Fibroblast of the conjunctiva (primary cell): ENCODE measurements at places on chromosomes 1 and 21.

GRCh38 chr21:45478115-45478801 is 64.0 kb downstream of the SLC19A1 start:
- peak; percentile 36 for DNase-seq

DNA sequence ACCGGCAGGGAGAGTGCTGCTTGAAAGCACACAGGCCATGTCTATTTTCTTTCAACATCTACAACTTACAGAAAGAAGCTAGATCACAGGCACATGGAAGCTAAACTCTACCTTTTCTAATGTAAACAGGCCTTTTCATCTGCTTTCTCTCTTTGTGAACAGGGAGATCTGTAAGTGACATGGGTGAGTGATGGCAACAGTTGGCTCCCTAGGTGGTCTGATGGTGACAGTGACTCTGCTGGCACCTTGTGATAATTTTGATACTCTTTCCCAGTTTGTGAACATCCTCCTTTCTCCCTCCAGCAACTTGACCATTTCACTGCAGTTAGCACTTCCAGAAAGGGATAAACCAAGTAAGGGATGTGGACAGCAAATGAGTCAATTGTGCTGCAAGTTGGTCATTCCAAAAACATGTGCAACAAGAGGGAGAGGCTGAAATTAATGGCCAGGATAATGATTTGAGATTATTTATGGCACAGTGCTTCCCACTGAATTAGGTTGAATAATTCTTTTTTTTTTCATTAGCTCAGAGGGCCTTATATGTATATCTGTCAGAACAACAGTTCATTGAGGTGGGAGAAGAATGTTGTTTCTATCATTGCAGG is 89.5 kb downstream of the XCL2 start:
- no peak for DNase-seq

- peak; percentile 45 for DNase-seq
These were observed 38.1 kb downstream of the TNFRSF9 start for GRCh38 chr1:7902478-7903085.

DNA sequence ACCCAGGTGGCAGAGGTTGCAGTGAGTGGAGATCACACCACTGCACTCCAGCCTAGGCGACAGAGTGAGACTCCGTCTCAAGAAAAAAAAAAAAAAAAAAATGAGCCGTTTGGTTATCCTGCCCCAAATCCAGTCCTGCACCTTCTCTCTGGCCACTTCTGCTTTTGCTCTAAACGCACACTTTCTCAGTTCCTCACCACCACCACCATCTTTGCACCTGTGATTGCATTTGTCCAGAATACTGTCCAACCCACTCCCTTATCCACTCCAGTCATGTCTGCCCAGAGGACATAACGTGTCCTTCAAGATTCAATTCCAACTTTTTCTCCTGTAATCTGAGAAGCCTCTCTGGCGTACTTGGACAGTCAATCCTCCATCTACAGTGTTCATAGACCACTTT is 2.2 kb upstream of the NEK2 start:
- no peak for DNase-seq

DNA sequence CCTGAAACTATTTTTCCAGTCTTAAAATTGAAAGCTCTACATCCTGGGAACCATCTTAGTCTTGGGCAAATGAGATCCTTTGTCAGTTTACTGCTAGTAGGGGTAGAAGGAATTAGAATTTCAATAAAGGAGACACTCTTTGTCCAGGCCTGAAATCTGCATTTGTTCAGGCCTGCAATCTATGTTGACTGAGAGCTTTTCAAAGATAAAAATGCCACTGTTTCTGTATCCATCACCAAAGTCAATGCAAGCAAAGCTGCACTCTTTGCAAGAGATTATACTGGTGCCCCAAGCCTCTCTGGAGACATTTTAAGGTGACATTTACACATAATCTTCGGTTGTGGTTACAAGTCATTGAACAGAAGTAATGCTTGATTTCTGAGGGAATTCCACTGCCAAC is 135.7 kb downstream of the CTH start:
- DNase-seq, result no peak

DNA sequence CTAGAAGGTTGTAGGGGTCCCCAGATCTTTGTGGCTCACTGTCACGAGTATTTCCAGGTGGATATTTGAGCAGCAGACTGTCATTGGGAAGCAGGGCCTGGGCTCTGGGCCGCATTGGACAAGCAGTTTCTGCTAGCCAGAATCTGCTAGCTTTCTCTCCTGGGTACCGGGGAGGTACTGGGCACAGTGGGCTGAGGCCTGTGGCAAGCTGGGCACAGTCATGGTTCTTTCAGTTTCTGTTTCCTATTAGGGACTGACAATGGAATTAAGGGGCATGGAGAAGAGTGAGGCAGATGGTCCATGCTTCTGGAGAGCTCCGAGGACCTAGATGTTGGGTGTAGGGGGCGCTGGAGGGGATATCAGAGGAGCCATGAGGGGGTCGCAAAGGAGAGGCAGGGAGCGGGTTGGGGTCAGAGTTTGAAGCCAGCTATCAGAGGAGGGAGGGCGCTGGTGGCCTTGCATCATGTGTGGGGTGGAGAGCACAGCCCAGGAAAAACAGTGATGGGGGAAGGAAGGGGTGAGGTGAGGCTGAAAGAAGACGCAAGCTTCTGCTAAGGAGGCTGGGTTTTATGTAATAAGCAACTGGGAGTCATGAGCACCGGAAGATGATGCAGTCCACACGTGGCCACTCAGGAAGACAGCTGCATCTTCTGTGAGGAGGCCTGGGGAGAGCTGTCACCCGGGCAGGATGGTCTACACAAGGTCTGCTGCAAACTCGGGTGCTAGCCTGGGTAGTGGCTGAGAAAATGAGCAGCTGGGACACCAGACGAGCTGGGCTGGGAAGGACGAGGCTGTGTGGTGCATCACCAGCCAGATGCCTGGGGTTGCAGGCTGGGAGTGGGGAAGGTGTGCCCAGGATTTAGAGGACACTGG is 72.7 kb downstream of the IER5 start:
- DNase-seq, result no peak

- DNase-seq, result peak; percentile 27
These were observed 1.1 kb downstream of the IL24 start for GRCh38 chr1:206898089-206898914.

DNA sequence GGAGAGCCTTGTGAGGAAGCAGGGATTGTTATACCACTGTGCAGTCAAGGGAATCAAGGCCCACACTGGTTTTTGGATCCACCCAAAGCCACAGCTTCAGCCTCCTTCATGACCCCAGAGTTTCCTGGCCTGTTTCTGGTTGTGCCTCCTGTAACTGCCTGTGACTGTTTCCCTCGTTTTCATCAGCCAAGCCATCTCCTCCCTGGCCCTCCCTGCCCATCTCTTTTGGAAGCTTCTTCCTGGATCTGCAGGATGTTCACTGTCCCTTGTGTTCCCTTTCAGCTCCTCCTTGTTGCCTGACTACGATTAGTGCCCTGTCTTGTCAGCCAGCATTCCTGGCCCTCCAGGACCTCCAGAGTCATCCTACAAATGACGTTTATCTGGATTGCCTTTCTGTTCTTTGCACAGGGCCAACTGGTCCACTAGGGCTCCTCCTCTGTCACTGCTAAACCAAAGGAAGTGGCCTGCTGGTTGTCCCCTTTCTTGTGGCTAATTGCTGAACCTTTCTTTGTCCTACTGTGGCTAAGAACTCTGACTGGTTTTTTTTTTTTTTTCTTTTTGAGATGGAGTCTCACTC is 17.9 kb downstream of the SFT2D2 start:
- no peak for DNase-seq

DNA sequence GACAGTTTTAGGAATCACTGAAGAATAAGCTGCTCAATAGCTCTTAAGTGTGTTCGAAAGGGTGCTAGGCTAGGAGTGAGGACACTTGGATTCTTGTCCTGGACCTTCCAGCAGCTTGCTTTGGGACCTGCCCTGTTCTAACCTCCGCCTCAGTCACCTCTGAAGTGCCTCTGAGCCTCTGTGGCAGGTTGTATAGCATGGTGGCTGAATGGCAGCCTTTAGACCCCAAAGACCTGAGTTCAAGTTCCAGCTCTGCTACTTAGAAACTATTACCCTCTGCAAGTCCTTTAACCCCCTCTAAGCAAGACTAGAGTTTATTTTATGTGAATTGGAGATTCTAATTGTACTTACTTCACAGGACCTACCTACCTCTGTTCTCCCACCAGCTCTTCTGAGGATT is 81.5 kb downstream of the RRAGC start:
- no peak for DNase-seq

- no peak for DNase-seq
These were observed 141.3 kb downstream of the ROR1 start for GRCh38 chr1:63915121-63915520.
